ENCODE measurements at places on chromosomes 12 and 14.

GRCh38 chr14:51597261-51598001, 54.3 kb upstream of the FRMD6 start:
- DNase-seq = no peak

DNA sequence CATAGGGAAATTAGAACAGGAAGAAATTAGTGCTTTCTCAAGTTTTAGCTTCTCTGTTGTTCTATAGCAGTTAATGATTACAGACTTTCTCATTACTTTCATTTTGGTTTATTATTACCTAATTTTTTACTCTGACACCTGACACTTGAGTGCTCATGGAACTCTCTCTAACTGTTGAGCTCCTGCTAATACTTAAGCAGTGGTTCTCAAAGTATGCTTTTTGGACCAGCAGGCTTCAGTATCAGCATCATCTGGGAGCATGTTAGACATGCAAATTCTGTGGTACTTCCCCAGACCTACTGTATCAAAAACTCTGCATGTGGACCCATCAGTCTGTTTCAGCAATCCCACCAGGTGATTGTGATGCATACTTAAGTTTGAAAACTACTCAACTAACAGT, 235.3 kb downstream of the CCDC91 start:
- DNase-seq = no peak

DNA sequence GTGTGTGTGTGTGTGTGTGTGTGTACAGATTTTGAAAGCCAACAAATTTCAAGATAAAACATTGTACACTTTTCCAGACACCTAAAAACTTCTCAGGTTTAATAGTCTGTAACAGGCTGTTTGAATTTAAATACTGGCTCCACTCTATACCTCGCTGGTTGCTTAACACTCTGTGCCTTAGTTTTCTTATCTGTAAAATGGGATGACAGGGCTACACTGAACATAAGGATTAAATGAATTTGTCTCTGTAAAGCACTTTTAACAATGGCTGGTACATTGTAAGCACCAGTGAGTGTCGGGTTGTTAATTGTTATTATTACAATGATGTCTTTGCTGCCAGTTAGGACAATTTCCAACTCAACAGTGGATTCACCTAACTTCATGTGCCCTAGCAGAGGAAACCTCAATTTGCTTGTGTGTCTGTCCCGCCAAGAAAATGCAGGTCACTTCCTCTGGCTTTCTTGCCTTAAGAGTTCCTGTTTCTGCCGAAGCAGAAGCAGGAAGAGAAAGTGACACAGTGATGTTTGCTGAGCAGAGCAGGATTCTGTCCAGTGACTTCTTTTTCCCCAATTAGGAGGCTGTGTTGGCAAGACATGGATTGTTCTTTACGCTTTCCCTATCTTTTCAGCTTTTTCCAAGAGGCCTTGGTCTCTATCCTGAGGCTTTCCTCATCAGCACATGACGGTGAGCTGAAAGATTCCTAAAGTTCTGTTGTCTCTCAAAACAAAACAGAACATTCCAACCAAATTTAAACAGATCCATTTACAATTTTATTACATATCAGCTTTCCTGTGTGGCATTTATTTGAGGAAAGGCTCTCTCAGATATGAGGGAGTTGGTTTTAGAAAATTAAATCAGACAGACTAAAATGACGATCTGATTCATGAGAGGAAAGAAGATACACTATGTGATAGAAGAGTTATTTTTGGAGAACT, 154.1 kb upstream of the ATP2B1 start:
- peak; percentile 9 for DNase-seq

DNA sequence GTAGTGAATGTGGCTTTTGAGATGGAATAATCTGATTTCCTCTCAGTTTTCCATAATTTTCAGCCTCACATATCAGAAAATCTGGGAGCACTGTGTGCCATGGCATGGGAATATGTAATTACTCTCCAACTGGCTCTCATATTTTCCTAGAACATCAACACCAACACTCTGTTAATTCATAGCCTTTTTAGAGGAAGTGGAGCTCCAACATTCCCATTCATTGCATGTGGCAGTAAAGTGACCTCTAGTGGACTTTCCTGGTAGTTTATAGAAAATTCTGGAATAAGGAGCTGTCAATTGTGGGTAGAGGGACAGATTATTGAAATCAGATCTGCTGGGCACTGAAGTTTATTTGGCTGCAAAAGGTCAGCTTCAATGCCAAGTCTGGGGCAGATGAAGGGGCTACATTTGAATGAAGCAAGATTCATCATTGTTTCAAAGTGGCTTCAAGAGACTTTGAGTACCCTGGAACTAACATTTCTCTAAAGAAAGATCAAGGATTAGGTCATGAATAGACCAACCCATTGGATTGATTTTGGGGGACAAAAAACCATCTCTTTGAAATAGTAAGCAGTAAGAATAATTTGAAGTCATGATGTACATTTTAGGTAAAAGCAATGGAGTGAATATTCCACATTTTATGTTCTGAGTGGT, 23.6 kb upstream of the USP44 start:
- DNase-seq = no peak

GRCh38 chr12:6392504-6392903, 8.5 kb downstream of the LTBR start:
- no peak for DNase-seq
